ENCODE measurements at places on chromosomes 11 and 22.

GRCh38 chr11:60377401-60378136 lies 763 bp upstream of the MS4A7 start:
- DNase-seq = no peak

- DNase-seq = peak; percentile 67
Observed at GRCh38 chr11:9601037-9601875, 27.8 kb downstream of the WEE1 start.

DNA sequence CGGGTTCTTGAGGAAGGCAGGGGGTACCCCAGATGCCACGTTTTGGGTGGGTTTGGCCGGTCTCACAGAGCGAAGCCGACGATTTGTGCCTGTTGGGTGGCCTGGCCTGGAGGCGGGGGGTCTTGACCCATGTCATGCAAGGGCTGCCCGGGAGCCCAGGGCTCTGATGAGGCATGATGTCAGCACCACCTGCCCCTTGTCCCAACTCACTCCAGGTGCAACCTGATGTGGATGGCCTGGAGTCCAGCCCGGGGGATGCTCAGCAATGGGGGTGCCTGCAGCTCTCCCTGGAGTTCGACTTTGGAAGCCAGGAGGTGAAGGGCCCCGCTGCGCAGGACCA lies 851 bp downstream of the SYT8 start:
- DNase-seq = no peak

DNA sequence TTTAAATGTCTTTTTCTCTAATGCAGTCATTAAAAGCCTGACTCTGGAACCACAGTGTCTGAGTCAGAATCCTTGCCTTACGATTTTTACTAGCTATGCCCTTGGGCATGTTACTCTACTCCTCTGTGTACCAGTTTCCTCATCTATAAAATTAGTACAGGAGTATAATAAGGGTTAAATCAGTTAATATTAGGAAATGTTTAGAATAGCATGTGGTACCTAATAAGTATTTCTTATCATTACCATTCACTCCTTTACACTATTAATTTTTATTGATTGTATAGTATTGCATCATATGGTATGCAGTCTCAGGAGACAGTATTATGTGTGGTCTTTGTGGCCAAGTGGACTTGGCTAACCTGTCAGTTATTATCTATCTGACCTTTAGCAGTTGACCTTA lies 68.2 kb downstream of the METTL15 start:
- DNase-seq = no peak

DNA sequence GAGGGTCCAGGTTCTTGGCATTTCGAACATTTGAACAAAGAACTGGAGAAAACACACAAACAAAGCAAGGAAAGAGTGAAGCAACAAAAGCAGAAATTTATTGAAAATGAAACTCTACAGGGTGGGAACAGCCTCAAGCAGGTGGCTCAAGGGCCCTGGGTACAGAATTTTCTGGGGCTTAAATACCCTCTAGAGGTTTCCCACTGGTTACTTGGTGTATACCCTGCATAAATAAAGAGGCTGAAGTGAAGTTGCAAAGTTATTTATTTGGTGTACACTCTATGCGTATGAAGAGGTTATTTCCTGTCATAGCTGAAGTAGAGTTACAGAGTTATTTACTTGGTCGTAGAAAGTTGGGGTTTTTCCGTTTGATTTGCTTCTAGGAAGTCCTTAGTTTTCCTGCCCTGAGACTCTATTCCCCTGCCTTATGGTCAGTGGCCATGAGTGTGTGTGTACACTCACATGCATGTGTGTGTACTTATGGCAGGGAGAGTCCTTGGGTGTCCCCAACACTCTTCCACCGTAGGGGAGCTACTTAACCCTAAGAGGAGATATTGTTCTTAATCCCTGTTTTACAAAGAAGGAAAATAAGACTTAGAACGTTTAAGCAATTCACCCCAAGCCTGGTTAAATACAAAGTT lies 5.6 kb upstream of the SMCO4 start:
- DNase-seq = no peak
